Activated T-helper 2 cell treated with anti-CD3 and anti-CD28 coated beads, Interferon-gamma antibody, Interleukin-2, Interleukin-4, amounts not matched to agents 10 μg/mL and 5 μg/mL and 100 μg/mL, durations not matched to agents 14 hours and 24 hours and 36 hours (primary cell): ENCODE measurements at places on chromosomes 12 and 14.

DNA sequence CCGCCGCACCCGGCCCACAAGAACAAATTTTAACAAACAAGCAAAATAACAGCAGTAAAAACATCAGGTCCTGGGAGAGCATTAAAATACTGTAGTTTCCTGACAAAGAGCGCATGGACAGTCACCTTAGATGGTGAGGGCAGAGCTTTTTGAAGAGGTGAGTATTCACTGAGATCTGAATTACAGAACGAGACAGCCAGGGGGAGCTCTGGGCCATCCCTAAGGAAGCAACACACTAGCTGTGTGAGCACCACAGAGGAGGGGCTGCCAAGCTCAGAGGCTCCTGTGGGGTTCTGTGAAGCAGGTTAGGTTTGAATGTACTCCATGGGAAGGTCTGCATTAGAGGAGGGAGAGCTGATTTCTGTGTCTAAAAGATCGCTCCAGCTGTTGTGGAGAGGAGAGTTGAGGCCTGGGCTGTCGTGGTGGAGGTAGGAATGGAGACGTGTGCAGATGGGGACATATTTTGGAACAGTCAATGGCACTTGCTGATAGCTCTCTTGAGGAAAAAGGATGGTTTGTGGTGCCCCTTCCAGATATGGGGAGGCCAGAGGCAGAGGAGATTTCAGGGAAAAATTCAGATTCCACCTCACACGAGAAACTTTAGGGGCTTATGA, 72.9 kb downstream of the TRAFD1 start:
- H3K36me3 ChIP-seq = peaks cover 25% of the 10 kb centered on the region
- H3K27me3 ChIP-seq = no peaks in the 10 kb centered on the region
- DNase-seq = peak; percentile 30
- H3K4me3 ChIP-seq = no peak overlapping the region
- no peak overlapping the region for H3K27ac ChIP-seq

DNA sequence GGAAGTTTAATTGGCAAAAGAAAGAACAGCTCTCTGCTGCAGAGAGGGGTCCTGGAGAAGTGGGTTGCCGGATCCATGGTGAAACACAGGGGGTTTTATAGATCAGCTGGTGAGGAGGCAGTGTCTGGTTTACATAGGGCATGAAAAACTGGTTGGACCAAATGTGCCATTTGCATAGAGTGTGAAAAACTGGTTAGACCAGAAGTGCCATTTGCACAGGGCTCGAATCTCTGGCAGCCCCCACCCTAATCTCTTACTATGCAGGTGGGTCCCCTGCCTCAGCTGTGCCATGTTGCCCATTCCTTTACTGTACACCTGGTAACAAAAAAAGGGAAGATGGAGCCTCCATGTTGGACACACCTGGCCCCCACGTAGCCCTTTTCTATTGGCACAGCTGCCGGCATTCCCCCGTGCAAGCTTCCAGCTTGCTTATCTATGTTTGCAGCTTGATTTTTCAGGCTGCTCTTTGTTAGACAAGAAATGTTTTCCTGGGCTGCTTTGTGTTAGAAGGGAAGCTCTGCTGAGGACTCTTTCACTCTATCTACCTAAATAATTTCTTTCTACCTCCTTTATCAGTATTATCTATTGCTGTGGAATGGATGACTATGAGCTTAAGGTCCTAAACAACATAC, 61.1 kb upstream of the TMEM132D start:
- H3K27ac ChIP-seq = no peak overlapping the region
- H3K36me3 ChIP-seq = no peaks in the 10 kb centered on the region
- no peak overlapping the region for H3K4me3 ChIP-seq

DNA sequence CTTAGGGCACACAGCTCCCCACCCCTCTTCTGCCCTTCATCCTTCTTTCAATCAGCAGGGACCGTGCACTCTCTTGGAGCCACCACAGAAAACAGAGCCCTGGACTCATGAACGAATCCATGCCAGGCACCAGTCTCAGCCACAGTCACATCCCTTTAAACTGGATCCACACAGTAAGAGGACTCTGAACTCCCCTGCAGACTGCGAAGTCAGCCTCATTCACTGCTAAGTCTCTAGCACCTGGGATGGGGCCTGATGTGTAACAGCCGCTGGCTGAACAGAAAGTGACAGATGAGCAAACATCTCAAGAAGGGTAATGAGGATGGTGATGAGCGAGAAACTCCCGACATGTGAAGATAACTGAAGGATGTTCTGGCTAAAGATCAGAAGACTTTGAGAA, 45.8 kb upstream of the IQSEC3 start:
- H3K36me3 ChIP-seq = peaks cover 22% of the 10 kb centered on the region

GRCh38 chr14:75854111-75854799, 127.5 kb downstream of the TGFB3 start:
- no peak for DNase-seq
- H3K36me3 ChIP-seq = no peaks in the 10 kb centered on the region
- no peak overlapping the region for H3K27ac ChIP-seq
- H3K27me3 ChIP-seq = no peaks in the 10 kb centered on the region

- no peaks in the 10 kb centered on the region for H3K27me3 ChIP-seq
- H3K36me3 ChIP-seq = no peaks in the 10 kb centered on the region
- H3K4me3 ChIP-seq = no peak overlapping the region
- no peak overlapping the region for H3K27ac ChIP-seq
- H3K4me1 ChIP-seq = no peaks in the 10 kb centered on the region
Observed at GRCh38 chr14:105146181-105146975, 22.2 kb downstream of the JAG2 start.

GRCh38 chr14:102092806-102093205, 6.0 kb upstream of the HSP90AA1 start:
- no peak overlapping the region for H3K27ac ChIP-seq
- no peaks in the 10 kb centered on the region for H3K27me3 ChIP-seq
- no peak for DNase-seq
- peaks cover 28% of the 10 kb centered on the region for H3K4me1 ChIP-seq
- H3K36me3 ChIP-seq = no peaks in the 10 kb centered on the region

GRCh38 chr12:6891646-6892001, 13.0 kb upstream of the LRRC23 start:
- DNase-seq = no peak
- peak overlapping the region; percentile 80 for H3K4me3 ChIP-seq
- peaks cover 12% of the 10 kb centered on the region for H3K36me3 ChIP-seq
- no peaks in the 10 kb centered on the region for H3K27me3 ChIP-seq
- peak overlapping the region; percentile 92 for H3K27ac ChIP-seq

- no peak overlapping the region for H3K27ac ChIP-seq
- DNase-seq = no peak
- H3K4me3 ChIP-seq = no peak overlapping the region
- H3K36me3 ChIP-seq = no peaks in the 10 kb centered on the region
- H3K4me1 ChIP-seq = no peaks in the 10 kb centered on the region
Observed at GRCh38 chr12:21606175-21606574, 1.5 kb upstream of the GYS2 start.

GRCh38 chr14:54788701-54789100, 113.9 kb downstream of the GCH1 start:
- H3K27me3 ChIP-seq = peaks cover 7% of the 10 kb centered on the region
- DNase-seq = no peak
- peaks cover 2% of the 10 kb centered on the region for H3K4me1 ChIP-seq
- H3K27ac ChIP-seq = no peak overlapping the region
- H3K36me3 ChIP-seq = no peaks in the 10 kb centered on the region
- no peak overlapping the region for H3K4me3 ChIP-seq

DNA sequence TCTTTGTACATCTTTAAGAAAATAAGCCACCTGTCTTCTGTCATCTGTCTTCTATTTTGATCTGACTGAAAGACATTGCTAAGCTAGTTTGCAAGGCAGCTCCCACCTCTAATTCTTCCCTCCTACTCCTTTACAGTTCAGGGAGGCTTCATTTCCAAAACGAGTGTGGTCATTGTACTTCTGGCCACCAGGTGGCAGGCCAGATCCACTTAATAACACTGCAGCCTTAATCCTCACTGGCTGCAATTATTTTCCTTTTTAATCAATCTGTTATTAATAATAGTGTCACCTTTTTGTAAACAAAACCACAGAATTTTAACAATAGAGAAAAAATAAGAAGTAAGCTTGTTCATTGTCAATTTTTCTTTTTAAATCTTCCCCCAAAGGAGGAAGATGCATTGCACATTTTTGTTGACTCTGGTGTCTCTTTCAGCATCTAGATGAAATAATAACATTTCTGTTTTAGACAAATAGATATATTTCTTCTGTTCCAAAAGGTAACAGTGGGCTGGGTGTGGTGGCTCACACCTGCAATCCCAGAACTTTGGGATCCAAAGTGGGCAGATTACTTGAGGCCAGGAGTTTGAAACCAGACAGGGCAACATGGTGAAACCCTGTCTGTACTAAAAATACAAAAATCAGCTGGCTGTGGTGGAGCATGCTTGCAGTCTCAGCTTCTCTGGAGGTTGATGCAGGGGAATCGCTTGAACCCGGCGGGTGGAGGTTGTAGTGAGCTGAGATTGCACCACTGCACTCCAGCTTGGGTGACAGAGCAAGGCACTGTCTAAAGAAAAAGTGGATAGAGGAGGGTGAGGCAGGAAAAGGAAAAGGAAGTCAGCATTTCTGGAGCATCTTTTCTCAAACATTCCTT, 23.3 kb downstream of the GABARAPL1 start:
- H3K27me3 ChIP-seq = peaks cover 9% of the 10 kb centered on the region
- H3K4me3 ChIP-seq = no peak overlapping the region
- no peak for DNase-seq
- H3K27ac ChIP-seq = no peak overlapping the region
- H3K4me1 ChIP-seq = peaks cover 11% of the 10 kb centered on the region

DNA sequence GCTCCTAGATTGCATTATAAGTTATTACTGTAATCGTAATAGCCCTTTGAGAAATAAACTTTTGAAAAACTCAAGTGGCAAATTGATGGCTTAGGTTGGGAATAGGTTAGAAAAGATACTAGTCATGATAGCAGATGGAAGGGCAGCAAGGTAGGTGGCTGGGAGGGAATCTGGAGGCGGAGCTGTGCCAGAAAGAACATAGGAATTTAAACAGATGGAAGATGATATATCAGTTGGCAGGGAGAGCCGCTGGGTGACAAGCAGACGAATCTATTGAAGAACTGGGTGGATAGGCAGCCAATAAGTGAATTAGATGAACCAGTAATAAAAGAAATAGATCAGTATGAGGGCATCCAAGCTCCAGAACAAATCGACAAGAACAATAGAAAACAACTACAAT, 142.1 kb downstream of the CNTN1 start:
- no peaks in the 10 kb centered on the region for H3K36me3 ChIP-seq
- no peak overlapping the region for H3K4me3 ChIP-seq
- no peaks in the 10 kb centered on the region for H3K27me3 ChIP-seq
- H3K4me1 ChIP-seq = no peaks in the 10 kb centered on the region

- peaks cover 57% of the 10 kb centered on the region for H3K4me1 ChIP-seq
- H3K36me3 ChIP-seq = peaks cover 12% of the 10 kb centered on the region
- H3K4me3 ChIP-seq = peak overlapping the region; percentile 17
- peaks cover 47% of the 10 kb centered on the region for H3K27me3 ChIP-seq
- H3K27ac ChIP-seq = no peak overlapping the region
Observed at GRCh38 chr12:57225680-57226210, 3.8 kb upstream of the SHMT2 start.

GRCh38 chr12:9404031-9404430, 195.8 kb upstream of the PZP start:
- H3K36me3 ChIP-seq = peaks cover 3% of the 10 kb centered on the region
- no peaks in the 10 kb centered on the region for H3K27me3 ChIP-seq
- no peaks in the 10 kb centered on the region for H3K4me1 ChIP-seq
- no peak overlapping the region for H3K4me3 ChIP-seq
- DNase-seq = no peak

DNA sequence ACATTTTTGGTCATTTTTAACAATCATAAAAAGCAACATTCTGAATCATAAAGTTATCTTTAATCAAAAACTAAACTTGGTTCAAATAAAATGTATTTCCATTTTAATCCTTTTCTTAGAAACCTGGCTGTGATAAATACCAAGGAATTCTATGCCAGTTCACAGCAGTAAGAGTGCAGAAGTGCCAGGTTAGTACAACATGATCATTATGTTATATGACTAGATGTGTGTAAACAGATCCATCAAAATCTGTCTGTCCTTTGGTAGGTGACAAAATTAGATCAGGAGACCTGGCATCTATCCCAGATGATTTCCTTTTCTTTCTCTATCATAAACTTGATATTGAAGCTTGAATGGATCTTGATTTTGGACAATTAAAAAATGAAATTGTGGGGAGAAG, 200.6 kb upstream of the STXBP6 start:
- no peak overlapping the region for H3K27ac ChIP-seq
- H3K27me3 ChIP-seq = no peaks in the 10 kb centered on the region
- DNase-seq = no peak
- H3K4me1 ChIP-seq = no peaks in the 10 kb centered on the region
- no peaks in the 10 kb centered on the region for H3K36me3 ChIP-seq

DNA sequence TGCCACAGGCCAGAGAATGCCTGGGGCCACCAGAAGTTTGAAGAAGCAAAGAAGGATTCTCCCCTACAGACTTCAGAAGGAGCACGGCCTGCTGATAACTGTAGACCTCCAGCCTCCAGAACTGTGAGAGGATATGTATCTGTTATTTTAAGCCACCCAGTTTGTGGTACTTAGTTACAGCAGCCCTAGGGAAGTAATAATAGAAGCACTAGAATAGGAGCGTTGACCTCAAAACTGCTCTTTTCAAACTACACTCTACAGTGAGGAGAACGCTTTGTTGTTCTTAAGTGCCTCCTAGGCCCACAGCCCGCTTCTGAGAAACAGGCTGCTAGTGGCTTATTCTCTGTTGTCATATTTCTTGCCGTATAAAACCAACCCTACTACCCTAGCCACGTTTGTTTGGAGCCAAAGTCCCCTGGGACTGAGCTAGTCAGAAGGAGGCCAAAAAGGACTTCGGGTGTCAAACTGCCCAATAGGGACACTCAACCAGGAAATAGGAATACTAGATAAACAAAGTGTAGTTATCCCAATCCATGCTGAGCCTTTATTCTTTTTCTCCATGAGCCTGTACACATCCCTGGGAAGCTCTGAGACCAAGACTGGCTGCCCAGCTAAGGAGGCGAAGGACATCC, 38.5 kb upstream of the FRS2 start:
- H3K27ac ChIP-seq = no peak overlapping the region
- H3K4me3 ChIP-seq = no peak overlapping the region
- H3K27me3 ChIP-seq = no peaks in the 10 kb centered on the region
- no peaks in the 10 kb centered on the region for H3K36me3 ChIP-seq

- no peak for DNase-seq
- no peak overlapping the region for H3K4me3 ChIP-seq
- H3K27ac ChIP-seq = no peak overlapping the region
- peaks cover 6% of the 10 kb centered on the region for H3K4me1 ChIP-seq
- no peaks in the 10 kb centered on the region for H3K27me3 ChIP-seq
- H3K36me3 ChIP-seq = no peaks in the 10 kb centered on the region
Observed at GRCh38 chr12:3792623-3793288, 39.8 kb upstream of the CRACR2A start.
